ENCODE measurements at places on chromosomes 7 and 10.

- no peak for DNase-seq
These were observed 410.4 kb downstream of the ATRNL1 start for GRCh38 chr10:115503546-115503945.

DNA sequence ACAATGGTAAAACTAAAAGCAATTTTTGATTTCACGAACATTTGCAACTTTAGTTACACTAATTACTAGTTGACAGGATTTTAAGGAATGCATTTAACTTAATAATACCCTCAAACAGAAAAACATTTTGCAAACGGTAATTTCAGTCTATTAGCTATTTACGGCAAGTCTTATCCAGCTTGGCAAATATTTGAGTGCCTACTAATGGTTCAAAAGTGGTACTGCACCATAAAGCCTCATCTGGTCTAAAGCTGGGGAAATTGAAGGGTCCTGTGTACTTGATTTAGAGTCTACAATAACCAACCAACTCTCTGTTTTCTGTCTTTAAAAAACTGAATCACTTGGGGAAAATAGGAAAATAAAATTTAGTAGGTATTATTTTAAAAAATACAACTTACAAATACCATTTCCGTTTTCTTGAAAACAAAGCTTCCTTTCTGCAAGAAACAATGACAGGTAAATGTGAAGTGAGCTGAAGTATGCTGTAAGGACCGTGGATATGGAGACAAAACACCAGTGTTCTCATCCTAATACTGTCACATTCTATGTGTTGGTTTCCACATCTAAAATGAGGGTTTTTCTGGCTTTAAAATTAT lies 142.3 kb downstream of the VPS50 start:
- DNase-seq: no peak

- no peak for DNase-seq
These were observed 588.8 kb downstream of the INHBA start for GRCh38 chr7:41114131-41114530.

- DNase-seq: no peak
These were observed 10.5 kb downstream of the RHBDD2 start for GRCh38 chr7:75889223-75889825.

DNA sequence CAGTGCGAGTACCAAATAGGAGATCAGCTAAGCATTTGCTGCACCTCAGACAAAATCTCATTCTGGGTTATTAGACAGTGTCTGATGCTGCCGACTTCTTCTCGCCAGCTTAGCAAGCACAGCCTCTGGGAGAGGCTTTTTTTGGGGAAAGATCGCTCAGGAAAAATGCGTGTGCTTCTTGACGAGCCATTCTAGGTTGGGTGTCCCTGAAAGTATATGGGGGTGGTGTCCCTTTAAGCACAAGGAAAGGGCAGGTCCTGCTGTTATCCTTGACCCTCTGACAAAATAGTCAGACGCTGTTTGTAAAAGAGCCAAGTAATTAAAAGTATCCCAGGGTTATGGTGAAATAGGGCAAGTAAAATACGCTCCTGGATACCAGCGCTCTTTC lies 540.1 kb upstream of the FZD8 start:
- DNase-seq: no peak

DNA sequence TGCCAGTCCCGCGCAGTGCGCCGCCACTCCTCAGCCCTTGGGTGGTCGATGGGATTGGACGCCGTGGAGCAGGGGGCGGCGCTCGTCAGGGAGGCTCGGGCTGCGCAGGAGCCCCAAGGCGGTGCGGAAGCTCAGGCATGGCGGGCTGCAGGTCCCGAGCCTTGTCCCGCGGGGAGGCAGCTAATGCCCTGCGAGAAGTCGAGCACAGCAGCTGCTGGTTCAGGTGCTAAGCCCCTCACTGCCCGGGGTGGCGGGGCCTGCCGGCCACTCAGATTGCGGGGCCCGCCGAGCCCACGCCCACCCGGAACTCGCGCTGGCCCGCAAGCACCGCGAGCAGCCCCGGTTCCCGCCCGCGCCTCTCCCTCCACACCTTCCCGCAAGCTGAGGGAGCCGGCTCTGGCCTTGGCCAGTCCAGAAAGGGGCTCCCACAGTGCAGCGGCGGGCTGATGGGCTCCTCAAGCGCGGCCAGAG lies 14.4 kb upstream of the WASL start:
- DNase-seq: no peak

DNA sequence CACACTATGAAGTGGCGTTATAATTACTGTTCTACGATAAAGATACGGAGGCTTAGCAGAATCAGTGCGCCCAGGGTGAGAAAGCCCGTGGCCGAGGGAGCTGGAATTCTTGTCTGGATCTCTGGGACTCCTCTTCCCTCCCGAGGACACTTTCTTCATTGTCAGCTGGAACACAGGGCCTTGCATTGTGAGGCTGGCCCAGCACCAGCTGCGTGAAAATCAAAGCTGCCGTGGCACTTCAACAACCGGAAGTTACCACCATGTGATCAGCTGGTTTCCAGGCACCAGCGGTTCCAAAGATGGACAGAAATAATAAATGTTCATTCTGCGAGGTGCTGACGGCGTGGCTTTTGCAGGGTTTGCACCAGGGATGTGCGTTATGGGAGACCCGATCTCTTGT lies 234.0 kb upstream of the PITRM1 start:
- DNase-seq: no peak

GRCh38 chr7:151243408-151244195 lies 4.9 kb downstream of the SMARCD3 start:
- DNase-seq: no peak

- no peak for DNase-seq
These were observed 739.4 kb upstream of the IGFBP3 start for GRCh38 chr7:46660402-46660980.

DNA sequence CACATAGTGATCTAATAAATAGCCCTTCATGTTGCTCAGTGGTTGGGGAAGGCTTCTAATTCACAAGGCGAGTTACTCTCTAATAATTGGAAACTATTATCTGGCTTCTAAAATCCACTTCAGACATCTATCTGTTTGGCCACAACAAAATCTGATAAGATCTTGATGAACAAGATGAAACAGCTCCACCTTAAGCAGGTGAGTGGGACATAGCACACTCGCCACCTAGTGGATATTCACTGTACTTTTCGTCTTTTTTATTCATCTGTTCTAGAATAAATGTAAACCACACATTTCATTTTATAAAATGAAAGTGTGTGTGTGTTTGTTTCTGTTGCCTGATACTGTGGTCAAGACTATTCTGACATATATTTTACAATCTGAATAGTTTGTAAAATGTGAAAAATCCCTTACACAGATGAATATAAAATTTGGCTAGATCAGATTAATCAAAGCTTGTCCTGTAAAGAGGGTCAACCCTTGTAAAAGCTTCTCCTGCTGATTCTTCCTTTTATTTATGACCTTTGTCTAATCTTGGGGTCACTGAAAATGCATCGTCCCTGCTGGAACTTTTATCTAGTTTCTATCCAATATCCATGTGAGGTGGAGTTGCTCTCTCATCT lies 26.5 kb upstream of the CNTNAP2 start:
- no peak for DNase-seq

DNA sequence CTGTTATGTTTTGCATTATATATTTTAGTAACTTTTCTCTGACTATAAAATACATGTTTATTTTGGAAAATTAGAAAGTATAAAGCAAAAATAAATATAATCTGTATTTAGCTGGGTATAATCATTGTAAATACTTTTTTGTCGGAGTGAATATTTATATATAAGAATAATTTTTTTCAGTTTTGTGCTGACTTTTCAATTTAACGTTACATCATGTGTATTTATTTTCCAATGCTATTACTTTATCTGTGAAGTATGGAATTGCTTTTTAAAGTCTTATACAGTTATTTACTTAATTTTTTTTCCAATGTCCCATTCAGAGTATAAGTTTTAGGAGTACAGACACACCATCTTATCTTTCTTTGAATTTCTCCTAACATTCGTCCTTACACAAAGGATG lies 15.2 kb downstream of the AP3M1 start:
- no peak for DNase-seq

DNA sequence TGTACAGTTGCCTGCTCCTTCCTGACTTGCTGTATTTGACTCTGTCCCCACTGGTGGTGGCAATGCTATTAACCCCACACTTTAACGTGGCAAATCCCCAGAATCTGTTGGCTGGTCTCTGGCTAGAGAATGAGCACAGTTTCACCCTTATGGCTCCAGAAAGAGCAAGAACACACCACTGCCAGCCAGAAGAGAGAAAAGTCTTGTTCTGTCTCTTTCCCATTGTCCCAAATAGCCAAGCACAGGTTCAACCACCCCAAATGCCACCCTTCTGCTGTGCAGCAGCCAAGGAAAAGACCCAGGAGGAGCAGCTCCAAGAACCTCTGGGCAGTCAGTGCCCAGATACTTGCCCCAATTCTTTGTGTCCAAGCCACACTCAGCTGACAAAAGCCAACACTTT lies 11.3 kb downstream of the SLC16A9 start:
- no peak for DNase-seq

DNA sequence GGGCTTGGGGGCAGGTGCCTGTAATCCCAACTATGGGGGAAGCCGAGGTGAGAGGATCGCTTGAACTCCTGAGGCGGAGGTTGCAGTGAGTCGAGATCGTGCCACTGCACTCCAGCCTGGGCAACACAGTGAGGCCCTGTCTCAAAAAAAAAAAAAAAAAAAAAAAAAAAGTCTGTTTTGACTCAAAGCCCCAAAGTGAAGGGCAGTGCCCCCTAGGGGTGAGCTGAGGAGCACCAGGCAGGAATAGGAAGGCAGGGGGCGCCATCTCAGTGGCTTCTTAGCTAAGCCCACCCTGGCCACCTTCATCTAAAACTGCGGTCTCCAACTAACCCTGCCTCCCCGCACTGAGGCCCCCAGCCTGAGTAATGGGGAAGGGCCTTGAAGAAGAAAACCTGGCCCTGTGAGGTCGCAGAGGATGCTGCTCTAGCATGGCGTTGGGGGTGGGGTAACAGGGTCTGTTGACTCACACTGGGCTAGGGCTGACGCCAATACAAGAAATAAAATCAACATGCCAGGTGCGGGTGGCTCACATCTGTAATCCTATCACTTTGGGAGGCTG lies 9.8 kb downstream of the PODXL start:
- DNase-seq: no peak

All from D721Med (cell line).